Activated CD4-positive, CD25-positive, alpha-beta regulatory T cell (primary cell): ENCODE measurements at places on chromosomes 6 and 20.

GRCh38 chr20:23782366-23782983, 31.7 kb upstream of the CST1 start:
- no peak for DNase-seq

- DNase-seq = no peak
Observed at GRCh38 chr6:43673444-43674084, 14.0 kb downstream of the MRPS18A start.

DNA sequence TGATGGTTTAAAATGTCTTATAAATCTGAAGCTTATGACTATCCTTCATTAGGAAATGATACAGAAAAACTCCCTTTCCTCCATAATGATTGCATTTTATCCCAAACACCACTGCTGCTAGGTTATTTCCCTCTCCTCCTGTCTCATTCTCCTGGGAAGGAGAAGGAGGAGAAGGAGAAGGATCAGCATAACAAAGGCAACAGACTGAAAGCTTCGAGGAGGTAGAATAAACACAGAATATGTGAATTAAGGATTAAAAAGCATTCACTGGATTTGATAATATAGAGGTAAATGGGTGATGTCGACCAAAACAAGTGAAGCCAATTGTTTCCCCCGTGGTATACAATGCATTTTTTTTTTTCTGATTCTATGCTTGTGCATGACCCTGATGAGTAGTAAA, 82.0 kb downstream of the WASF1 start:
- DNase-seq = no peak

DNA sequence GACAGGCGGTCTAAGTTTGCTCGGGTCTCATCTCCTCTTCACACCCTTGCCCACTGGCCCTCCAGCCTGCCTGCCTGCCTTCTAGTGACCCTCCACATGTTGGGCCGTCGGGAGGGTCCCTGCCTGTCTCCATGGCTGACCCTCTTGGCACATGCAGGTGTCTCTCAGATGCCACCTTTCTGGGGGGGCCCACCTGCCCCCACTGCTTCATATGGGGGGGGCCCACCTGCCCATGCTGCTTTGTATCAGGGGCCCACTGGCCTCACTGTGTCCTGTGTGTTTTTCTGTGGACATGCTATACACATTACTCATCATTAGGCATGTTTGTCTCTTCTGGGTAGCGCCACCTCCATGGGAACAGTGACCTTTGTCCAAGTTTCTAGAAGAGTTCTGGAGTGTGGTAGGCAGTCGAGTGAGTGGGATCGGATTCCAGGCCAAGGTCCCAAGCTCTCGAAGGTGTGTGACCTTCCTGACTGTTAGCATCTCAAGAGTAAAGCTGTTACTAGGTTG, 40.4 kb upstream of the KIF25 start:
- no peak for DNase-seq

DNA sequence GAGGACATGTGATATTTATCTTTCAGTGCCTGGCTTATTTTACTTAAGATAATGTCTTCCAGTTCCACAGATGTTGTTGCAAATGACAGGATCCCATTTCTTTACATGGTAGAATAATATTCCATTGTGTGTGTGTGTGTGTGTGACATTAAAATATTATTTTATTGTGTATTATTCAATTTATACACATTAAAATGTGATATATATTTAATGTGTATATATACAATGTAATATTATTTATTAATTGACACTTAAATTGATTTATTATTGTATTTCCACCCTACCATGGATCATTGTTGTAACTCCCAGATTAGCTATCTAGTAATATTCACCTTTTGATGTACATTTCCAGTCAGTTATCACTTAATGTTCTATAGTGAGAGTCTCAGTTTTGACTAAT, 1422.5 kb upstream of the ADGRB3 start:
- no peak for DNase-seq

- DNase-seq = no peak
Observed at GRCh38 chr20:14418376-14418775, 81.0 kb upstream of the FLRT3 start.

DNA sequence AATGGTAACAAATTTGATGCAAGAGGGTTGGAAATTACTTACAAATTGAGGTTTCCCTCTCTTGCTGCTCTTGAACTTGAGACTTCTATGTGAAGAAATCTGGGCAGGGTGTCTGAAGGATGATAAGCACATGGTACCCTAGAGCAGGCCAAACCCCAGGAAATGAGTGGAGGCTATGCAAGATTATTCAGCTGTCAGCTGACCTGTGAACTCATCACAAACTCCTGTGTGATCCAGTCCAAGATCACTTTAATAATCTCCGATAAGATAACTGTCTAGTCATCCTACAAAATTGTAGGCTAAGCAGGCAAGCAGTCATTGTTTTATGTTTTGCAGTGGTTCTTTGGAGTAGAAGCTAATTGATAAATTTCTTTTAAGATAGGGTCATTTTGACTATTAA, 213.1 kb downstream of the BTBD3 start:
- no peak for DNase-seq

DNA sequence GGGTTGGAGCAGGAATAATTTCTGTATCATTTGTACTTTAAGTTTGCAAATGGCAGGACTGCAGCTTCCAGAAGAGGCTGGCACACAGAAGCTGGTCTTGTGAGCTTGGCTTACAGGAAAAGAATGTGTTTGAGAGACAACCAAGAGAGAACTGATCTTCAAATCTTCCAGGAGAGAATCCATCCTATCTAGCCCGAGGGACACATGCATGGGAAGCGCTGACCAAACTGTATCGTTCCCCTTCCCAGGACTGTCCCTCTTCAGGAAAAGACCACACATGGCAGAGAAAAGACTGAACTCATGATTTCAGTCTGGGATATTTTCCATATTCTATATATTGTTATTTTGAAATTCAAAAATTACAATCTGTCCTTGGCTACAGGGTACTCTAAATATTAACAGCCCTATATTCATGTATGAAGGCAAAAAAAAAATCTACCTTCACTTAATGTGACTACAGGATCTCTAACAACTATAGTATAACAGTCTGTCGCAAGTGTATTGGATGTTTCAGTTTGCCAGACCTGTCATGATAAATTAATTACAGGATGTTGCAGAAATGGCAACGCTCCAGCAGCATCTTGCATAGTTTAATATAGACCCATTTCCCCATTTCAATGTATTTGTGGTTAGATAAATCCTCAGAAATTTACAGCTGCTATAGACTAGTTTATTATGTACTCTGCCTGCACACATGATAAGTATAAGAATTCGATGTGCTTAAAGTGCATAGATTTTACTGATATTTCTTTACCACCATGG, 99.4 kb downstream of the MYB start:
- no peak for DNase-seq

DNA sequence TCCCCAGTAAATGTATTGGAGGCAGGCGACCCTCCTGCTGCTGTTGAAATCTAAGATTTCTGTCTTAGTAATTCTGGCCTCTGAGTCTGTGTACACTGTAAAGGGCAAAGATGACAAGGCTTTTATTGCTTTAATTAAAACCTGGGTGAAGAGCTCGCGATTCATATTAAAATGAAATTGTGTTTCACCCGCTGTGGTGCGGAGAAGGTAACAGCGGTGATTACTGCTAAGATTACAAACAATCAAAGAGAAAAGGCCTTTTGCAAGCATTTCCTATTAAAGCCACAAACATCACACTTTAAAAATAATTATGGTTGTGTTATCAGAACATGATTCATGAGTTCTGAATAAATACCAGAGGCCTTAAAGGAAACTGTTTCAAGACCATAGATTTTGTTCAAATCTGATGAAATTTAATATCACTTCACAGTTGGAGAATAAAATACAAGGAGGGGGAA, 69.3 kb downstream of the TOX2 start:
- no peak for DNase-seq

DNA sequence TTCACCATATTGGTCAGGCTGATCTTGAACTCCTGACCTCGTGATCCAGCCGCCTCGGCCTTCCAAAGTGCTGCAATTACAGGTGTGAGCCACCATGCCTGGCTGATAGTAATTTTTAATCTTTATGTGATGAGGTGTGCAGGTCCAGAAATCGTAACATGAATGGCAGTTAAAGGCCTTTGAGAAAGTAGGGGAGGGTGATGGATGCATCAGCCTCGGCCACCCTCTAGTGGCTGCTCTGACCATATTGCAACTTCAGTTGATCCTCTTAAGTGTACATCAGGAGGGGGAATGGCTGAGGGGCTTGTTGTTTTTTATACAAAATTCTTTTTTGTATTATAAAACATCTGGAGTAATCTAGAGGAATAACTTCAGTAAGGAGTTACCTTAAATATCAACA, 193.0 kb downstream of the ZFAND3 start:
- DNase-seq = no peak

DNA sequence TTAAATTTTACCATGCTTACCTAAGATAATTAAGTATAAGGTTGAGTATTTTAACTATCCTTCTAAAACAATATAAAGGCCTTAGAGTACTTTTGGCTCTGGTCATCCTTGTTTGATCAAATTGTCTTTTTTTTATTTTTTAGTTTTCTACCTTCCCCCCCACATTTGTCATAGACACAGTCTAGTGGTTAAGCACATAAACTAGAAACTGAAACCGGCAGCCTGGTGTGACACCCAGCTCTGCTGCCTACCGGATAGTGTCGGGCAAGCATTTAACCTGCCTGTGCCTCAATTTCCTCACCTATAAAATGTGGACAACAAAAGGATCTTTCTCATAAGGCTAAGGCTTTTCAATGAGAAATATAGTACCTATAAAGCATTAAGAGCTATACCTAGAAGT, 21.6 kb upstream of the TULP4 start:
- peak; percentile 16 for DNase-seq

DNA sequence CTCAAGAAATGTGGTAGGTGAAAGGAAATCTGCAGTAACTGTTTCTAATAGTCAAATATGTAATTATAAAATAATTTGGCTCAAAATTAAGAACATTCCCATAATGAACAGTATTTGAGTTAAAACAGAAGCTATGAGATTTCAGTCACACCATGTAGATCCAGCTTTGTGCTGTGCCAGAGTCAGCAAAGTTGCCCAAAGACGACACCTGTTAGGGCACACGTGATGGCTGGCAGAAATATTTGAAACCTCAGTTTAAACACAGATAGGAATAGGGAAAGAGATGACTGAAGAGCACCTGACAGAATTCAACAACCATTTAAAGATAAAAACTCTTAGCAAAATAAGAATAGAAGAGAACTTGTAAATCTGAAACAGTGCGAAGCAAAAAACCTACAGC, 129.3 kb downstream of the CD83 start:
- no peak for DNase-seq

DNA sequence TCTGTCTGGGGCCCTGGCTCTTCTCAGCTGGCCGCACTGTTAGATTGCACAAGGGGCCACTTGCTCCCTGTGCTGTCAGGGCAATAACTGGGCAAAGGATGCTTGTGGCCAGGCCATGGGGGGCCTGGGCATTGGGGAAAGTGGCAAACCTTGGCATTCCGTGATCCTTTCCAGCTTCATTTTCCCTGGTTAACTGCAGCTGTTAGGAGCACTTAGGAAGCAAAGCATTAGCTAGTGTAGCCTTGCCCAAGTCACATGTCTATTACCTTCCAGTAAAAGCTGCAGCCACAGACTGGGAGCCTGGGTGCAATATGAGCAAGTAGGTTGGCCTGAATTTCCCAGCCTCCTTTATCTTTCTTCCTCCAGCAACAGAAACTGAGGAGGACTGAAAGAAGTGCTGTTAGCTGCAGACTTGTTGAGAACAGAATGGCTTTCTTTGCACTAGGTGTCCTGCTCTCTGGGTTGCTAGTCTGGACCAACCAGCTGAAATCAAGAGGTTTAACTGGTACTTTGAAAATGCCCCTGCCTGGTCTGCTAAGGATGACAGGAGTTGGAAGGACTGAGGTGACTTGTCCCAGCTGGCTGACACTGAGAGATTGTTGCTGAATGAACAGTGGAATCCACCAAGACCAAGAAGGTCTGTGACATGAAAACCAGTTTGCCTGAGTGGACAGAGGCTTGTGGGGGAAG, 312.3 kb upstream of the SUPT3H start:
- DNase-seq = no peak

DNA sequence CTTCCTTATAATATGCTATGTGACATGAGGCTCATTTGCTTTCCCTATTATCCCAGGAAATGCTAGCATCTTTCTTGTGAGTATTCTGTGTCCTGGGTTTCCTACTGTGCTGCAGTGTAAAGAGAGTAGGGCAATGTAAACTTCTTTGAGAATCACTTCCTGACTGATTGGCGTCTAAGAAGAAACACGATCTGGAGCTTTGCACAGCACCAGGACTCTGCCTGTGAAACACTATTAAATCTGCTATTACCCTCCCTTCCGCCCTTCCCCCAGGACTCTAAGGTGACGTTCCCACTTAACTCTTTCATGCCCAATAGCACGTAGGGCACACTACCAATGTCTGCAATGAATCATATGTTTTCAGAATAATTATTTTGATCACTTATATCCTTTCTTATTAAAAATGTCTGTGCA, 607.3 kb upstream of the CITED2 start:
- DNase-seq = no peak

DNA sequence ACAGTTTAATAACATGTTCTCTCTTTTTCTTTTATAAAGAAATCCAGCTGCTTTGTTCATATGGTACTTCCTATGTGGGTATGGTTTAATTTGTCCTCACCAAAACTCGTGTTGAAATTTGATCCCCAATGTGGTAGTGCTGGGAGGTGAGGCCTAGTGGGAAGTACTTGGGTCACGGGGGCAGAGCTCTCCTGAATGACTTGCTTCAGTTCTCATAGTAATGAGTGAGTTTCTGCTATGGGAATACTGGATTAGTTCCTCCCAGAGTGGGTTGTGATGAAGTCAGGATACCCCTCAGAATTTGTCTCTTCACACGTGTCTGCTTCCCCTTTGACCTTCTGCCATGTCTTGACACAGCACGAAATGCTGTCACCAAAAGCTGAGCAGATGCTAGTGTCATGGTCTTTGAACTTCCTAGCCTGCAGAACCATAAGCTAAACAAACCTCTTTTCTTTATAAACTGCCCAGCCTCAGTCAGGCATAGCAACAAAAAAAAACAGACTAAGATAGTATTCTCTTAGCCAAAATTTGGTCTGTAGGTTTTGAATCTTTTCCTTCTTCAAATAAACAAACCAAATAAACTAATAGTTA, 87.8 kb upstream of the HS3ST5 start:
- no peak for DNase-seq

DNA sequence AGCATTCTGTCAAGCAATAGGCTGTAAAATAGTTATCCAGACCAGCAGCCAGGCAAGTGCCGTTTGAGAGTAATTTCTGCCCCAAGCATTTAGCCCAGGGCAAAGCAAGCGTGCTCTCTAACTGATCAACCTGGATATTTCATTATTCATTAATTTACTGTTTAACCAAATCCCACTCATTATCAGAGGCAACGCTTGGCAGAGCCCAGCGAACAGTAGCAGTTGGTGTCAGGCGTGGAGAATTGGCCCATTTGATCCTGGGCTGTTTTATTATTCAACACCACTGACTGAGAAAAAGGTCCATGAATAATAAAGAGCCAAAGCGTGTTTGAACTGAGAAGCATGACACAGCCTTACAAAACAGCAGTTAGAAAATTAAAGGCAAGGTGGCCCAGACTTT, 35.3 kb downstream of the TFAP2B start:
- DNase-seq = no peak
